Choroid plexus epithelial cell (primary cell): ENCODE measurements at places on chromosomes 4 and X.

GRCh38 chr4:17072483-17072882 lies 174.0 kb upstream of the LDB2 start:
- DNase-seq = peak; percentile 27

DNA sequence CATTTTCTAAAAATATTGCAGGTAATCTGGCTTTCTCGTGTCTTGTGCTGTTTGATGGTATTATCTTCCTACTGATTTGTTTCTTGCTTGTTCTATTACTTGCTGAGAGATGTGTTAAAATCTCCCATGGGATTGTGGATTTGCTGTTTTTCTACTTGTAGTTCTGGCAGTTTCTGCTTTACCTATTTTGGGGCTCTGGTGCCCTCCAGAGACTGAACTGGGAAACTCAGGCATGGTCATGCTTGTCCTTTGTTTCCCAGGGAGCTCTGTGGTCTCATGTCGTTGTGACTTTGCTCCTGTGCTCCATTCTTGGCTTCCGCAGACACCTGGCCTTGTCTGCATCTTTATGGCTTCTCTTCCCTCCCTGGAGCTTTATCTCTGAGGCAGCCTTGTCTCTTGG lies 39.5 kb downstream of the NSD2 start:
- peak; percentile 81 for DNase-seq

DNA sequence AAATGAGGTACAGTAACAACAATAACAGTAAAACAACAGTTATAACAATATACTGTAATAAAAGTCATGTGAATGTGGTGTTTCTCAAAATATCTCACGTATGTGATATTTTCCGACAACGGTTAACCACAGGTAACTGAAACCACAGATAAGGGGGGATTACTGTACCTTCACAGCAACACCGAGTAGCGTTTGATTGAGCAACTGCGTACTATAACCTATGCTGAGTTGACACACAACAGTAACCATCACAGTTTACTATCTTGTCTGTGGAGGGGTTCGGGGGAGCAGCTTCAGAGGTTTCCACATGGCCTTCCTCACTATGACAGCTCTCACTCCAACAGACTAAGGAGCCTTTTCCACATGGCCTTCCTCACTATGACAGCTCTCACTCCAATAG lies 13.4 kb downstream of the RBMX2 start:
- no peak for DNase-seq

DNA sequence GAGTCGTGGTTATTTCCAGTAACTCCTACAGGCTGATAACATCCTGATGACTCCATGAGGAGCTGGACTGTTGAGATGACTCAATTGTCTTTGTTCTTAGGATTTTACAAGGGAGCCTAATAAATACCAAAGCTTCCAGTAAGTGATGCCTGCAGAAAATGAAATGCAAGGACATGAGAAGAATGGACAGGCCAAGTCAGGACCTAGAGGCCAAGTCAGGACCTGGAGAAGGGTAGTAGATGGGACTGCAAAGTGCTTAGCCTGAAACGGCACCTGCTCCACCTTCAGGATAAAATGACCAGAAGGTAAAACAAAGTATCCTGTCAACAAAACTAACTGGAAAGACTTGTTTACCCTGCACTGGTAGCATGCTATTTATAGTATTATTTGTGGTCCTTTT lies 6.4 kb upstream of the SLC10A6 start:
- DNase-seq = peak; percentile 26

- peak; percentile 59 for DNase-seq
Measured at GRCh38 chr4:85953651-85954018, 406.2 kb downstream of the MAPK10 start.

- DNase-seq = no peak
Measured at GRCh38 chr4:22492987-22493386, 22.9 kb downstream of the ADGRA3 start.

DNA sequence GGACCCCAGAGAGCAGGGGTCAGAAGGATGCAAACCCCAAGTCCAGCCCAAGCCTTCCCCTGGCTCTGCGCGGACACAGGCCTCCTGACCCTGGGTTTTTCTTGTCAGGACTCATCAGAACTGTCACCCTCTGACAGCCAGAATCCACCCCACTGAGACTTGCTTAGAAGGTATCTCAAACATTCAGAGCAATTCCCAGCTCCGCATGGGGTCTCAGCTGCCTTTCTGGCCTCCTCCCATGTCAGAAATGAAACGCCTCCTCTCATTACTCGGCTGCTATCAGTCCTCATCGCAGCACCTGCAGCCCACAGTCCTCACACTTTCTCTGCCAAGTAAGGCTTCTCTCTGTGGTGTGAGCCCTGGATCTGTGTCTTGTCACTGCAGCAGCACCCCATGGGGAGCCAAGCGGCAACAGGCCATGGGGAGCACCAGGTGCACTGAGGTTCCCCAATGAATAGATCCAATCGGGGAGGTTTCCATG lies 97.8 kb downstream of the WFS1 start:
- DNase-seq = peak; percentile 12

DNA sequence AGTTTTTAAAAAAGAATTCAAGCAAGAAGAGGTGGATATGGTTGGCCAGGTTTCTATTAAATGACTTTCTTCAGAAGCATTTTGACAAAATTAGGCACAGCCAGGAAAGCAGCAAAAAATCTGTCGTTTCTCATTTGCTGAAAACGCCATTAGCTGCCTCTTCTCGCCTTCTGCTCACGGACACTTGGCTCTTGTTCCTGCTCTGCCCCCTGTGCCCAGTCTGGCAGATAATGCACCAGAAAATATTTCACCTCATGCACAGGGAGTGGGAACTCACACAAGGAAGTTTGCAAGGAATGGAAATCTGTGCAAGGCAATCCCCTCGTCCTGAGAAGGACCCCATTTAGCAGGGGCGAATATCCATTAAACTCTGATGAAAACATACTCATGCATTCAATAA lies 260.0 kb downstream of the PACRGL start:
- DNase-seq = no peak
